Mesothelial cell of epicardium (in vitro differentiated cells): ENCODE measurements at places on chromosomes 7 and 10. TPM values are rescaled to one million over a fixed set of nuclear protein-coding genes. Genes with fewer than 3 reads are reported as not detected.

Gene ASB4
- 0.07 to 0.29 TPM (median 0.09 TPM) in 3 replicates for total RNA-seq

Gene PAX4
- not detected in 3 replicates for total RNA-seq

DNA sequence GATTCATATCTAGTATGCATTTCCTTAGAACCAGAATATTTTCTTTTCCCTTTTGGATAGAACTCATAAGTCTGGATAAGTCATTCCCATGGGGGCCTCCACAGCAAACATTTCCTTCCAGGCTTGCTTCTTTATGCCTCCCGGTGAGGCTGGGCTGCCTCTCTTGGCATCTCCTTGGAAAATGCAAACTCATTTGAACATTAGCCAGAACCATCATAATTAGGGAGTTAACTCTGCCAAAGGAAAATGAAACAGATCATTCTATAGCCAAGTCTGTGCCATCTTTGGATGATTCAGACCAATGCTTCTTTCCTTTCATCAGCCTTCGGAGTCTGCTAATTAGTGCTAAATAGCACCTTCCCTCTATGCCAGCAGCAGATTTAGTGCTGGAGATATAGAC is 81.1 kb downstream of the PLPP4 start:
- no peak for DNase-seq

Gene PHYHIPL
- 0.24 to 0.56 TPM (median 0.50 TPM) in 3 replicates for total RNA-seq

DNA sequence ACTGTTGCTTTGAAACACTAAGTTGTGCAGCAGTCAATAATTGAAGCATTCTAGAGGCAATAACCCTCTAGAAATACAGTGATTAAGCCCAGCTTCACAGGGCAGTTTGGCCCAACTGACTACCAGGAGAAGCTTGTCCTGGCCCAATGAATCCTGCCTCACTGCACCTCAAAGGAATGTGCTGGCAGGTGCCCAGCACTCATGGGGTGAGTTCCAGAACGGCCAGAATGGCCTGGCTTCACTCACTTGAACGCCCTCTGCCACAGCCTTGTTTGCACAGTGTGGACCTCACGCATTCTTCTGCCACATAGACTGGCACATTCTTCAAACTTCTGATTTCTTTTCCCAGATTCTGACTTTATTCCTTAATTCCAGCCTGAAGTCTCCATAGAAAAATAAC is 6.6 kb upstream of the ITIH2 start:
- no peak for DNase-seq

DNA sequence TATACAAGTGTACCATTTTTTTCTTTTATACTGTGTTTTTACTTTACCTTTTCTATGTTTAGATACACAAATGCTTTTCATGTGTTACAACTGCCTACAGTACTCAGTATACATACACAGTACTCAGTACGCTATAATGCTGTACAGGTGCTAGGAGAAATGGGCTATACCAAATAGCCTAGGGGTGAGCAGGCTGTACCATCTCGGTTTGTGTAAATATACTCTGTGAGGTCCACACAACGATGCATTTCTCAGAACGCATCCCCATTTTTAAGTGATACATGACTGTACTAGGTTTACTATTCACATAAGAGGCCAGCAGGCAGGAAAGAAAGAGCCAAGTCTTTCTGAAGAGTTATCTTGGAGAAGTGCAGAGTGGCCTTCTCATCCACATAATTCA is 426.4 kb upstream of the MTPN start:
- DNase-seq: no peak

- no peak for DNase-seq
These were observed 50.4 kb upstream of the PLEKHA1 start for GRCh38 chr10:122323941-122324675.

DNA sequence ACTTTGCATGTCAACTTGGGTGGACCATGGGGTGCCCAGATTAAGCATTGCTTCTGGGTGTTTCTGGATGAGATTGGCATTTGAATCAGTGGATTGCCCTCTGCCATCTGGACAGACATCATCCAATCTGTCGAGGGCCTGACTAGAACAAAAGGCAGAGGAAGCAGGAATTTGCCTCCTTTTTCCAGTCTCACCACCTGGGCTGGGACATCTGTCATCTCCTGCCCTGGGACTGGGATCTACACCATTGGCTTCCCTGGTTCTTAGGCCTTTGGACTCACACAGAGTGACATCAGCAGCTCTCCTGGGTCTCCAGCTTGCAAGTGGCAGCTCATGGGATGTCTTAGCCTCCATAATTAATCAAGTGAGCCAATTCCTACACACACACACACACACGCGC is 10.3 kb downstream of the SLC13A4 start:
- no peak for DNase-seq

DNA sequence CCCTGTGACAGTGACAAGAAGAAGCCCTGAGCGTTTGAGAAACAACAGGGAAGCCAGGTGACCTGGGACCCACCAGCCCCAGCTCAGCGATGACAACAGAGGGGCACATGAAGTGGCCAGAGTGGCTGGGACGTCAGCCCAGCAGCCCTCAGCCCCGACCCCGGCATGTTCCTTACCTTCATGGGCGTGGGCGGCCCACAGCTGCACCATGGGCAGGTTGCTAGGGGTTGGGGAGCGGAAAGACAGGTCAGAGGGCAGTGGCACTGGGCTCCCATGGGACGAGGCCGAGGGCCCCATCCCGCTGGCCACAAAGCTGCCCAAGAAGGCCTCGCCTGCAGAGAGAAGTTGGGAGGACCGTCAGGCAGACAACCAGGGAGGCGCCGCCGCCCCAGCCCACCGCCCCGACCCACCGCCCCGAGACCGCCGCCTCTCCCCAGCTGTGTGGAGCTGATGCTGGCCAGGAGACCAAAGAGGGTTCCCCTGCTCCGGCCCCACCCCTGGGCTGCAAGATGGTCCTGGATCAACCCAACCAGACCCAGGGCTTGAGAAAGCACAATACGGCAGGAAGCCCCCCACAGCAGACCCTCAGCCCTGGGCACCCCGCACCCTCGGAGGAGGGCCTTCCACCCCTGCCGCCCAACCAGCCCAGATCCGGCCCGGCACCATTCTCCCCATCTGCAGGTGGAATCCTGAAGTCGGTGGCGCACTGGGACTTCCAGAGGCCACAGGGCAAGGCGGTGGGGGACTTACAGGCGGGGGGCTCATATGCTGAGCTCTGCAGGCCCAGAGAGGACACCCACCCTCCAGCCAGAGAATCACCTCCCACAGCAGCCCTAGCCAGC is 29.1 kb downstream of the TNRC18 start:
- DNase-seq: no peak

DNA sequence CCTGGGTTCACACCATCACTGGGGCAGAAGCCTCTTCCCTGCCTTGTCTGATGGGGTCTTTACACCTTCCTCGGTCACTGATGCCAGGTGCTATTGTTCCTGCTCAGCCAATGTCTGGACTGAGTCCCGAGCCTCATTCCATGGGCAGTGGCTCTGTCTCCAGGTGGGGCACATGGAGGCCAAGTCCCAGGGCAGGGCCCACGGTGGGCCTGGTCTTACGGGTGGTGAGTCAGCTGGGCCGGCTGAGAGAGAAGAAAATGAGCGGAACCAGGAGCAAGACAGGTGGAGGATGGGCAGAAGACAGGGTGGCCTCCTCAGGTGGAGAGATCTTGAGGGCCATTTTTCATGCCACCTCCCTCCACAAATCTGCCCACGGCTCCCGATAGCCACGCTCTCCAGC is 131.7 kb upstream of the FAM20C start:
- no peak for DNase-seq

- no peak for DNase-seq
These were observed 67.4 kb downstream of the TYW1B start for GRCh38 chr7:72760602-72761001.

DNA sequence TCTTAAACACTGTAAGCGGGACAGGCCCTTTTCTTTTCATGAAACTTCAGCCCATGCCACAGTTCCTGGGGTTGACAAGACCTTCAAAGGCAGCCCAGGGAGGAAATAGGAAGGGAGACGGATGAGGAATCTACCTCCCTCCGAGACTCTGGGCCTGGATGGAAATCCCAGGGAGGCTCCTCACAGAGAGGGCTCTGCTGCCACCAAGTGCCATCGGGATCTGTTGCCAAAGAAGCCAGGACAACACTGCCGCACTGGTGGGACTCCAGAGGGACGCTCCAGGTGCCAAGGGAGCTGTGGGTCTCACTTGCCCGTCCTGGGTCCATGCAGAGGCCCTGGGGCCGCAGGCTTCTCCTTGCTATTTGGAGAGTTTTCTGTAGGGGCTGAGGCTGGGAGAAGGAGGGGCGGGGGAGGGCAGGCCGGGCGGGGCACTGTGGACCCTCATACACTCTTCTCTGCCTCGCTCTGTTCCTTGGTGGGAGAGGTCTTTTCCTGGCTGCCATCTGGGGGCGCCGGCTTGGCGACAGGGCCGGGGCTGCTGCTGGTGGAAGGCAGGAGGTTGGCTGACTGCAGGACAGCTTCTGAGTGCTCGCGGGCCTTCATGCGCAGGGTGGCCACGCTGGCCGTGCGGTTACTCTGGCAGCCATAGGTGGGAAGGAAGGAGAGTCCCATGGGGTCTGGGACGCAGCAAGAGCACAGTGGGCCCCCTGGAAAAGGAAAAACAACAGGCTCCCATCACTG is 30.0 kb downstream of the DRGX start:
- no peak for DNase-seq
